ENCODE measurements at places on chromosomes 11 and 22.

DNA sequence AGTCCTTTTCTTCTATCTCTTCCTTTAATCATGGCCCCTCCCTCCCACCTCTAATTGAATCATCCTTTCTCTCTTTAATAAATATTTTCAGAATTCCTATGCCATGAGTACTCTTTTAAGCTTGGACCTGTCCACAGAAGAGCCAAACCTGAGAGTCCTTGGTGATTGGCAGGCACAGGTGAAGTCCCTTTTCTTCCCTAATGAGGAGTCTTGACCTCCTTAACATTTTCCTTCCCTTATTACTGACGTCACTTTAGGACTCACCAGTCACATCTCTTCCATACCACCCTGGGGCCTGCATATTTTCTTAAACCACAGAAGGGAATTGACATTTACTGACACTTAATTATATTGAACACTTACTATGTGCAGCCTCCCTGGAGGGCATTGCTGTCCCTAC is 41.0 kb upstream of the RASSF10 start:
- no peak for DNase-seq

- DNase-seq: peak; percentile 32
Measured at GRCh38 chr11:128172046-128172878, 415.1 kb downstream of the ETS1 start.

- no peak for DNase-seq
Measured at GRCh38 chr11:14045417-14045816, 82.9 kb downstream of the SPON1 start.

DNA sequence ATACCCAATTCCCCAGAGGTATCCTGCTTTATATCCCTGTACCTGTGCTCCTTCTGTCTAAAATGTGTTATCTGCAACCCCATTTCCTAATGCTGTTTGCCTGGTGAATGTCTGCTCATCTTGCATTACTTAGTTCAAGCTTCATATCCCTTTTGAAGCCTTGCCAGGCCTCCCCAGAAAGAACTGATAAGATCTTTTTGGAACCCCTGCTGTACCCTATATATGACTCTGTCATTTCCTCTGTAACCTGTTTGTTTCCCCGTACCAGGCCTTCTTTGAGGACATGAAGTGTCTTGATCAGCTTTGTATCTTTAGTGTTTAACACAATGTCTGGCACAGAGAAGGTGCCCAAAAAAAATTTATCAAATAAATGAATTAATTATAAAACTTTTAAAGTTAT is 77.6 kb downstream of the LIF start:
- no peak for DNase-seq

All from bone marrow (tissue), 2 donors.